Activated CD4-positive, CD25-positive, alpha-beta regulatory T cell treated with anti-CD3 and anti-CD28 coated beads, Interleukin-2, amount 50 U/mL, for 24 hours (primary cell): ENCODE measurements at places on chromosomes 7 and 10.

- no peak for ATAC-seq
These were observed 33.9 kb upstream of the PROSER2 start for GRCh38 chr10:11789306-11789705.

DNA sequence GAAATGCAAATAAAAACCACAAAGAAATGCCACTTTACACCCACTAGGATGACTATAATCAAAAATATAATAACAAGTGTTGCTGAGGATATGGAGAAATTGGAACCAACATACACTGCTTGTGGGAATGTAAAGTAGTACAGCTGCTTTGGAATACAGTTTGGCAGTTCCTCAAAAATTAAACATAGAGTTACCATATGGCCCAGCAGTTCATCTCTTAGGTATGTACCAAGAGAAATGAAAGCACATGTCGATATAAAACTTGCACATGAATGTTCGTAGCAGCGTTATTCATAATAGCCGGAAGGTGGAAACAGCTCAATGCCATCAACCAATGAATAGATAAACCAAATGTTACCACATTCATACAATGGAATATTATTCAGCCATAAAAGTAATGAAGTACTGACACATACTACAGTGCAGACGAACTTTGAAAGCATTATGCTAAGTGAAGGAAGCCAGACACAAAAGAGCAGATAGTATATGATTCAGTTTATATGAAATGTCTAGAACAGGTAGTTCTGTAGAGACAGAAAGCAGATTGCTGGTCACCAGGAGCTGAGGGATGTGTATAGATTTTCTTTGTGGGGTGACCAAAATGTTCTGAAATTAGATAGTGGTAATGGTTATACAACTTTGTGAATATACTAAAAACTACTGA lies 12.4 kb downstream of the BCAP29 start:
- no peak for ATAC-seq

GRCh38 chr7:79820387-79820786 lies 314.2 kb upstream of the GNAI1 start:
- no peak for ATAC-seq

DNA sequence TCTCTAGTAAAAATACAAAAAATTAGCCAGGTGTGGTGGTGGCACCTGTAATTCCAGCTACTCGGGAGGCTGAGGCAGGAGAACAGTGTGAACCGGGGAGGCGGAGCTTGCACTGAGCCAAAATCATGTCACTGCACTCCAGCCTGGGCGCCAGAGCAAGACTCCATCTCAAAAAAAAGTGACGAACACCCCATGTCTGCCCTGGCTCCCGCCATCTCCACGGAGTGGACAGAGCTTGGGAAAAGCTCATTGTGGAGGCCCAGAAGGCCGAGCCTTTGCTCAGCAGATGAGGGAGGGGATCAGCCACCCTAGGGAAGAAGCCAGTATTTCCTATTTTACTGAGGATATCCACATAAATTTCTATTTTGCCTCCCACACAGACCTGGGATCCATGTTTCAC lies 136.8 kb downstream of the DIP2C start:
- ATAC-seq = no peak

GRCh38 chr7:82049442-82049841 lies 279.6 kb upstream of the HGF start:
- ATAC-seq = no peak

- ATAC-seq = no peak
These were observed 225.3 kb downstream of the PTEN start for GRCh38 chr10:88088441-88089340.

- ATAC-seq = no peak
These were observed 8.9 kb upstream of the ACSL5 start for GRCh38 chr10:112365014-112365432.

DNA sequence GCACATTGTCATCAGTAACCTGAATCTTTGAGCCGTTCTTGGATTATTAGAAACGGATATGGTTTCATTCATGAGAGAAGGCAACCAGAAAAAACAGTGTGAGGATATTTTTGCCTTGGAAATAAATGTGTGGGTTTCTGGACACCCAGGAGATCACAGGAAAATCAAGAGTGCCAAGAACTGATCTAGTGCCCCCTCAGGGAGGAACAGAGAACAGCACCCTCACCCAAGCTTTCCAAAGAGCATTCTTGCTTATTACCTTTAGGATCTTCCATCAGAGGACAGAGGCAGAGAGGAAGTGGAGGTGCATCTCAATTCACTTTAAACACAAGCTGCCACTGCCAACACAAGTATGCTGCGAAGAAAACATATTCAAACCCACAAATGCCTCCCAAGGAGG lies 851.5 kb upstream of the COBL start:
- ATAC-seq = no peak

DNA sequence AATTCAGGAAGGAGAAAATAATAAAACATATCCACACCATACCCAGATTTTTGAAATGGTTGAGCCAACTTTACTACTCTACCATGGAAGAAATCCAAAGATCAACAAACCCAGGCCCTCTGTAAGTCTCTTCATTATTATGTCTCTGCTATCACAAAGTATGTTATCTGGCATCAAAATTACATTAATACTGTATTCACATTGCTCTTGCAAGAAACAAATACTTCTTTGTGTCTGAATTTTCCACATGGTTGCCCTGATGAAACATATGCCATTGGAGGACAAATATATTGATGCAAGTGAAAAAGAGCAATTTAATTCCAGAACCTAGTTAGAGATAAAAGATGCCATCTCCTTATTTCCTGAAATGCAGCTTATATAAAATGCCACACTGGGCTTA lies 204.0 kb downstream of the FZD1 start:
- no peak for ATAC-seq

- no peak for ATAC-seq
These were observed 88.1 kb upstream of the IGFBP3 start for GRCh38 chr7:46009211-46009610.

DNA sequence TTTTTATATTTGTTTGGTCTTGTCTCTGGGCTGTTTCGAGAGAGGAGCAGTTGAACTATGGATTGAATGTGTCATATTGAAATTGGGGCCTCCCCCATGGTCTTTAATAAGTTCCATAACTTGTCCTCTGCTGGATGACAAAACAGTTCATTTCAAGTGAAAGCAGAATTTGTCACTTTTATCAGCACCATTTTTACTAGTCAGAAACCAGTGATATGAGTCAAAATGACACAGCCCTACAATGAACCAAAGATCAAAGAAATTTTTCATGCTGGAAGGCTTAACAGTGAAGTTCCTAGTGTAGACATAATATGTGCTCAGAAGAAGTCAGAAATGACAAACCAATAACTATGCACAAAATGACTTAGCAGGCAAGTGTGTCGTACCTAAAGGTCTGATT lies 133.6 kb upstream of the VWC2 start:
- ATAC-seq = no peak

GRCh38 chr10:73096041-73096448 lies 621 bp downstream of the P4HA1 start:
- ATAC-seq = peak; percentile 41

DNA sequence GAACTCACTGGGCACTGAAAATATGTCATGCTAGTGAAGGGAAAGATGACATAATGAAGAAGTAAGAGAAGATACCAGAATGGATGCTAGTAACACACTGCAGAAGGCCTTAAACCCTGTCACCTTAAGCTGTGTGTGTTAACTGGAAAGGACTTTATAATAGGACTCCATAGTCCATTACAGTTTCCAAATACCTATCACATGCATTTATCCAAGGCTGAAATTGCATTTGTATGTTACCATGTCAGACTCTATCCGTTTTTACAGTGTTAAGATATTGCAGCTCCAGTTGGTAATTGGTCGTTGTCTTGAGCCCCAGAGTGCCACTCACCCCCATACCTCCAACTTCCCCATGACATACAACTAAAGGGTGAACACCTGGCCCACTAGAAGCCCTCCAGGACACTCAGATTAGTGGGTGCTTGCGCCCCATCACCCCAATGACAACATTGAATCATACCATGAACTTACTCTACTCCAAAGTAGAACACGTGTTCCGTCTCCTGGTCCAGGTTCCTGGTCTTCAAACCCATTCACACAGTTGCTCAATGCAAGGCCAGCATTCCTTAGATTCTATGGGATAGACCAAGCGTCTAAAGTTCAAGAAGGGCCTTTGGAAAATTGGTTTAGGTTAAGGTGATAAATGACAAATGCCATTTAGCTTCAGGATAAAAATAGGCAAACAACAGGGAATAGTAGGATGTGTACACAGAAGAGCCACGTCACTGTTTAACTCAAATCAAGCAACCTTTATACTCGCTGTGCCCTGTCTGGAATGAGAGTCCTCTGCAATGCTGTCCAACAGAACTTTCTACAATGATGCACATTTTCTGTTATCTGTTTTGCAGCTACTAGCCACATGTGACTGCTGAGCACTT lies 2.1 kb upstream of the RAPGEF5 start:
- no peak for ATAC-seq

GRCh38 chr7:32357535-32358277 lies 132.5 kb downstream of the LSM5 start:
- no peak for ATAC-seq

- ATAC-seq = no peak
These were observed 11.9 kb downstream of the CYTH3 start for GRCh38 chr7:6260291-6261187.
